Gastroesophageal sphincter (tissue), 4 donors: ENCODE measurements at places on chromosomes 16 and 17.
A peak's percentile ranks its signal among the peaks of the same experiment; 100 is the strongest.

DNA sequence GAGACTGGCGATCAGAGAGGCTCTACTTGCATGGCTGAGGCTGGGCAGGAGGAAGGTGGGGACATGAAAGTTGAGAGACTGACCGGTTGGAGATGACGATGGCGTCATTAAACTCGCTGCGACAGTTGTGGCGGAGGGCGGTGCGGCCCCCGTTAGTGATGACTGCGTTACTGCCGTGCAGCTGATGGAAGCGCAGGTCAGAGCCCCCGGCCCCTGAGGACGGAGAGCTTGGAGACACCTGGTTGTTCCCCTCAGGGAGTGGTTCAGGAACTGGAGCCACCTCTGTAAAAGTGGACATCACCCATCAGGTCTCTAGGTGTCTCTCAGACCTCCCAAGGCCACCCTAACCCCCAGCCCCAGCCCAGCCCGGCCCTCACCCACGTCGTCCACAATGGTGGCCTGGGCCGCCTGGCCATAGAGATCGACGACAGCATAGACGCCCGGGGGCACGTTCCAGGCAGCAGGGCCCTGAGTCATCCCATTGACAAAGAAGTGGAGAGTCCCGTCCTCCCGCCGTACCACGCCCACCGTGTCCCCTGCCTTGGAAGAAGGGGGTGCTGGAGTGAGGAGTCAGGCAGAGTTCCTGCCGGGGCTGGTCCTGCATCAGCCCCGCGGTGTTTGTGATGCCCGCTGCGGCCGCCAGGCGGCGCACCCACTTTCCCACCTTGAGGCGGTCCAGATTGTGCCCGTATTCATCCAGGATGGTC is 5.3 kb downstream of the NEURL4 start:
- ATAC-seq = peak; percentile 44

DNA sequence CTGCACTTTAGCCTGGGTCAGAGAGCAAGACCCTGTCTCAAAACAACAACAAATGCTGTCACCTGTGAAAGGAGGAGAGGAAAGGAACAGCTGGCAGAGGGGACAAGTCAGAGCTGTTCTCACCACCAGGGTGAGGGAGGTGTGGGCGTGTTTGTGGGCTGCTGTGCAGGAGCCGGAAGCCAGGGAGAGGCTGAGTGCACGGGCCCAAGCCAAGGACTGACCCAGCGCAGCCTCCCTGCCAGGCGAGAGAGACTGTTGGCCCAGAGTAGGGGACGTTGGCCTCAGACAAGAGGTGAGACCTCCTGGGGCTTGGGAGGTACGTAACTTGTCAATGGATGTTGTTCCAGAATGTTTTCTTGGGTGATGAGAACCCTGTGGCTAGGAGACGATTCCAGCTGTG is 10.7 kb downstream of the SPNS2 start:
- no peak for ATAC-seq

DNA sequence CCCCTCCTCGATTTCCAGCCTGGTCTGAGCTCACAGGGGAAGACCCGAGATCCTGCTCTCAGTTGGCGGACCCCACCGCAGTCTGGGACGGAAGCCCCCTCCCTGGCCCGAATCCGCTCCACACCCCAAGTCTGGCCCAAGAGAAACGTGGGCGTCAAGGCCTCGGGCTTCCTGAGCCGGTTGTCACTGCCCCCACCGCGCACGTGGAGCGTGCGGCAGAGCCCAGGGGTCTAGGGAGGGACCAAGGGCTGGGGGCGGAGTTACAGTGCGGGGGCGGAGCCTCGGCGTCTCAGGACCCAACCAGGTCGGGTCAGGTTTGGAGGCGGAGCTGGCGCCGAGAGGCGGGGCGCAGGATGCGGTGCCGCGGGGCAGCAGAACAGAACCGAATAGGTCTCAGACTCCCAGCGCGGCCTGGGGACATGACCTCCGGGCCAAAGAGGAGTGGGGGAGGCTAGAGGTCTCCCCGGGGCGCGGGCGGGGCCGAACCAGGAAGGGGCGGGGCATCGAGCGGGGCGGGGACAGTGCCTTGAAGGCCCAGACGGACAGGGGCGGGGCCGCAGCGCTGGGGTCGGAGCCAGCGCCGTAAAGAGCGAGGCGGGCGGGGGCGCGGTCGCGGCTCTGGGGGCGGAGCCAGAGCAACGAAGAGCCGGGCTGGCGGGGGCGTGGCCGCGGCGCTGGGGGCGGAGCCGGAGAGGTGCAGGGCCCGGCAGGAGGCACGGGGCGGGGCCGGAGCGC is 431 bp upstream of the ZFPM1 start:
- ATAC-seq = peak; percentile 94

GRCh38 chr17:64090144-64090543 is 39.8 kb downstream of the ERN1 start:
- ATAC-seq = no peak

DNA sequence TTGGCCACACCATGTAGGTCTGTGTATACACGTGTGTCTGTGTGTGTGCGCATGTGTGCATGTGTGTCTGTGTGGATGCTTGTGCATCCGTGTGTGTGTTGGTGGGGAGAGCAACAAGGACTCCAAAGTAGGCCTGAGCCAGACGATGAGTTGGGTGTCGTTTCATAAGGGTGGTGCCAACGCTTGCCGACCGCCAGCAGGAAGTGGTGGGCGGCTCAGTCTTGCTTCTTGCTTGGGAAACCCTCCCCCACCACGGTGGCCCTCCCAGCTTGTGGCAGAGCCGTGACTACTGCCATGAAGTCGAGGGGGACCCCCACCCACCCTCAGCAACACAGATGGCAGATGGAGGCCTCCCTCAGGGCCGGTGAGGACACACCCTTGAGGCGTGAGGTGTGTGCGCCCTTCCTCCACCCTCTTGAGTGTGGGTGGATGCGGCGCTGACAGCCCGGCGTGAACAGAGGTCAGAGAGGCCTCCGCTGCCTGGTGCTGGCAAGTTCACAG is 17.5 kb downstream of the SBK1 start:
- no peak for ATAC-seq
